Stromal cell of bone marrow (primary cell): ENCODE measurements at places on chromosomes 1 and 21.

- no peak for DNase-seq
Measured at GRCh38 chr1:58904299-58905125, 120.7 kb upstream of the JUN start.

DNA sequence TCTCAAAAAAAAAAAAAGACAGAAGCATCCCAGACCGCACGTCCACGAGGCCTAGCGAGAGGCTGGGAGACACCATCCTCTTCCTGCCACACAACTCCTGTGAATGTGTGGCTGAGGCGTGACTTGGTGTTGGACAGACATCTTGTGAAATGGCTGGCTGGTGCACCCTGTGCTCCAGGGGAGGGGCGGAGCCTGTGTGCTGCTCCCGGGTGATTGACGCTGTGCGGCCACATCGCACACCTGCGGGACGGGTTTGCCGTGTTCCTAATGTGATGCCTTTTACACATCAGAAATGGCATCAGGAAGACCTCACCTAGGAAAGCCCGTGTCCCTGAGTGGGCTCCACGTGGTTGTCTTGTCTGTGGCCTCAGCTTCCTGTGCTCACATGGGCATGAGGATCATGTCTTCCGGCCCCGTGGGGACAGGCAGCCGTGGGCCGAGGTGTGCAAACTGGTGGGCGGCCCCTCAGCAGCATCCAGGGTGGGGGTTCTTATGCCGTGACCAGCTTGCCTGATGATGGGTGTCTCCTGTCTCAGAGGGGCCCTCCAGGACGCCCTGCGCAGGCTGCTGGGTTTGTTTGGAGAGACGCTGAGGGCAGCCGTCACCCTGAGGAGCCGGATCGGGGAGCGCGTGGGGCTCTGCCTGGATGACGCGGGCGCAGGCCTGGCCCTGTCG is 64.4 kb downstream of the PCNT start:
- DNase-seq, result no peak

GRCh38 chr1:244354810-244355278 is 96.9 kb downstream of the ADSS2 start:
- DNase-seq, result no peak

DNA sequence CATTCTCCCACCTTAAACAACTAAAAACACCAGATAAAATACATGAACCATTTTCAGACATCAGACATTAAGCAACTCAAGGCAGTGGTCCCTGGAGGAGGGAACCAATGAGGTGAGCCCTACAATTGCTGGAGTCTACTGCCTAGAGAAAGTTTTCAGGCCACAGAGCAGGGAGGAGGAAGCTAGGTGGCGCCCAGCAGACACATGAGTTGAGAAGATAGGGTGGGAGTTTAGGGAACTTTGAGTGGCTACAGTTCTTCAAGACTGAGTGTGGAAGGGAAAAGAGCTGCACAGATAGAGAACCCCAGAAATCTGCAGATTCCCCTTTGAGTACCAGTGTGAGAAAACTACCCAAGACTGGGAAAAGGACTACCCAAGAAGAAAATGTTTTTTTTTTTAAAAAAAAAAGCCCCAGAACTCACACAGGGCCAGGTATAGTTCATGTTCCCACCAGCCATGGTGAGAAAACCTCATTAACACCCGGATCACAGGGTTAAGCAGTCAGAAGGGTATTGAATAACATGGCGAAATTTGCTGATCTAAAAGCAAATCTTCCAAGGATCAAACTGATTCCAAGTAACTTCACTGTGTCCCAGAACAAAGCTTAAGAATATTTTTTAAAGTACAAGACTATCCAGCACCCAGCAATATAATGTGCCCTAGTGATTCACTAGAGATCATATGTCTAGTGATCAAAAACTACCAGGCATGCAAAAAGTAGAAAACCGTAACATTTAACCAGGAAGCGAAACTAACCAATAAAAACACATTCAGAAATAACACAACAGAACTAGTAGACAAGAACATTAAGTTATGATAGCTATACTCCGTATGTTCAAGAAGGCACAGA is 12.0 kb downstream of the ALDH9A1 start:
- no peak for DNase-seq

- DNase-seq, result peak; percentile 49
Measured at GRCh38 chr1:66598670-66599069, 64.7 kb downstream of the SGIP1 start.

DNA sequence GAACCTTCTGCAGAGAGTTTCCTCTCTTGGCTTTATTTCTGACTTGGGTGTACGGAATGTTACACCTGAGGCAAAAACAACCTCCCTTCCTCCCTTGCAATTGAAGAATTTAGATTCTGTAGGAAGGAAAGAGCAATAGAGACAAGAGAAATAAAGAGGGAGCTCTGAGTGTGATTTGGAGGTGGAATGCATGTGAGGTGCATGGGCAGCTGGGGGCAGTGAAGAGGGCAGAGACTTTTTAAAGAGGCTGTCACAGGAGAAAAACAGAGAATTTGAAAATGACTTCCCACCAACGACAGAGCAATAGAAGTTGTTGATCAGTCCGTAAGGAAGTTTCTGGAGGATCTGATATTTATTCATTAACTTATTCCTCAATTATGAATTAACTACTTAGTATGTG is 172.0 kb upstream of the B3GALT2 start:
- DNase-seq, result no peak

DNA sequence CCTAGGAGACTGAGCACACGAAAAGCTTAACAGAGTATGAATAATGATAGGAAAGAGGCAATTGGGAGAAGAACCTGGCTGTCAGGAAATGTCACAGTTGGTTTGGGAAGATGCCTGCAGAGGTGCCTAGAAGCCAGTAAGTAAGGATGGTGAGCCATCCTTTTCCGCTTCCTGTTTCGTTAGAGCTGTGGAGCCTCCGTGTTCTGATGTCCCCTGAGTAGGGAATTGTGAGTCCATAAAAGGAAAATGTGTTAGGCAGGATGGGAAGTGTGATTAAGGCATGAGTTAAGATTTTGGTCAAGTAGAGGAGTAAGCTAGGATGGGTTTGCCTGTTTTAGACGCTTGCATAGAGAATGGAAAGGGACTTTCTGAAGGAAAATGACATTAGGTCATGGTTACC is 9.0 kb downstream of the CLIC4 start:
- peak; percentile 57 for DNase-seq

DNA sequence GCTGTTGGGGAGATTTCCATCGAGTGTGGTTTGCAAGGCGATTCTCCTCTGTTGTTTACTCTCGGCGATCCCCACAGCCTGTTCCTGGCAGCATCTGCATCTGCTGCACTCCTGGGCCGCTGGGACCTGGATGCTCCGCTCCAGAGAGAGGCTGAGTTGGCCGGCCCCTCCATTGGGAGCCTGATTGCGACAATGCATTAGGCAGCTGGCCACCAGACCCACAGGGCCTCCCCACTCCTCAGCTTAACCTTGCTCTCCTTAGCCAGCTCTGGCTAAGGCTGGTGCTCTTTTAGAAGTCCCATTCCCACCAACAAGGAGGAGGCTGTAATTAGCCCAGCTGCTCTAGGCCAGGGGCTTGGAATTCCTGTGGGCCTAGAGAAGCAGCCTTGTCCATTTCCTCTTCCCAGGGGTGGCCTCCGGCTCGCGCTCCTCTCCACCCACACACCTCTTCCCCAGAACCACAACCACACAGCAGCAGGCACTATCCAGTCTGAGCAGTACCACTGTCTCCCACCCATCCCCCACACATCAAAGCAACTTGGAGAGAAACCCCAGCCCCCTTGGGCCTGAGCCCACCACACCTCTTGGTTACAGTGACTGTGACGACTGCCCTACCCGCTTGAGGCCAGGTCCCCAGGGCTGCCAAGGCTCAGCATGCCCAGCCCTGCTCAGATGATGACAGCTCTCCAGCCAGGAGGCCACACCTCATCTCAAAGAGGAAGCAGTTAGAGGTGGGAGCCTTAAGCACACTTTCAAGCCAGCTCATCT is 193.8 kb upstream of the EDN2 start:
- DNase-seq, result no peak

GRCh38 chr21:29639366-29640079 is 300.3 kb downstream of the GRIK1 start:
- no peak for DNase-seq

DNA sequence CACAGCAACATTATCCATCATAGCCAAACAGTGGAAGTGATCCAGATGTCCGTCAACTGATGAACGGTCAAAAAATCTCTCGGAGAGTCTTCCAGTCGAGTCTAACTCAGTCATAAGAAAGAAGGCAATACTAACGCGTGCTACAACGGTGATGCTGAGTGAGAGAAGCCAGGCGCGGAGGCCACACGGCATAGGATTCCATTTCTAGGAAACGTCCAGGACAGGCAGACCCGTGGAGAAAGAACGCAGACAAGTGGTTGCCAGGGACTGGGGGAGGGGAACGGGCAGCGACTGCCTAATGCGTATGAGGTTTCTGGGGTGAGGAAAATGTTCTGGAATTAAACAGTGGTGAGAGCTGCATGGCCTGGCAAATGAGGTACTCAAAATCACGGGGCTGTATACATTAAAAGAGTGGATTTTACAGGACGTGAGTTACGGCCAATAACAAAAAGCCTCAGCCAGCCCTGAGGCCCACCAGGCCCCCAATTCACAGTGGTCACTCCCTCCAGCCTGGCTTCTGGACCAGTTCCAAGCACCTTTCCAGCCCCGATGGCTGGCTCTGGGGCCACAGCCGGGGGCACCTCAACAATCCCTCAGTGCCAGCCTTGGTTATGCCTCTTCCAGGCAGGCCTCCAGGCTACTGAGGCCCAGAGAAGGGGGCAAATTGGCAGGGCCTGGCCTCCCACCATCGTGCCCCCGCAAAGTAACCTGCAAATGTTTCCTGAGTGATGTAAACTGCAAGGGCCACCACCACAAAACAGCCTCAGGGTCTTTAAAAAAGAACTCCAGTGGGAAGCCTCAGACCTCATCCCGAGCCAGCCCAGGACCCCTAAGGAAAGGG is 3.4 kb downstream of the WNT9A start:
- DNase-seq, result no peak

DNA sequence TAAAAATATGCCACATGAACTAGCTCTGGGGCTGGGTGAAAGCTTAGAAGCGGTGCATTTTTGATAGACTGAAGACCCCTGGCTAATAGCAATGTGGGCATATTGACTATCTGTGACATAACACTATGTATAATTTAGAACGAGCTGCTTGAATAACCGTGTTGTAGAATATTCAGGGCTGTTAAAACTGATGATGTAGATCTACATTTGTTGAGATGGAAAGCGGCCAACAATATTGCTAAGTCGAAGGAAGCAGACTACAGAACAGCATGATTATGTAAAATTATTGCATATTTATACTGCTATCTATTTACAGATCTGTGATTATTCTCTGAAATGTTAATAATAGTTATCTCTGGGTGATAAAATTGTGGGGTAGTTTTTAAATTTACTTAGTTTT is 41.1 kb upstream of the BCL10 start:
- DNase-seq, result no peak

GRCh38 chr1:224880593-224881307 is 48.7 kb upstream of the DNAH14 start:
- DNase-seq, result no peak

DNA sequence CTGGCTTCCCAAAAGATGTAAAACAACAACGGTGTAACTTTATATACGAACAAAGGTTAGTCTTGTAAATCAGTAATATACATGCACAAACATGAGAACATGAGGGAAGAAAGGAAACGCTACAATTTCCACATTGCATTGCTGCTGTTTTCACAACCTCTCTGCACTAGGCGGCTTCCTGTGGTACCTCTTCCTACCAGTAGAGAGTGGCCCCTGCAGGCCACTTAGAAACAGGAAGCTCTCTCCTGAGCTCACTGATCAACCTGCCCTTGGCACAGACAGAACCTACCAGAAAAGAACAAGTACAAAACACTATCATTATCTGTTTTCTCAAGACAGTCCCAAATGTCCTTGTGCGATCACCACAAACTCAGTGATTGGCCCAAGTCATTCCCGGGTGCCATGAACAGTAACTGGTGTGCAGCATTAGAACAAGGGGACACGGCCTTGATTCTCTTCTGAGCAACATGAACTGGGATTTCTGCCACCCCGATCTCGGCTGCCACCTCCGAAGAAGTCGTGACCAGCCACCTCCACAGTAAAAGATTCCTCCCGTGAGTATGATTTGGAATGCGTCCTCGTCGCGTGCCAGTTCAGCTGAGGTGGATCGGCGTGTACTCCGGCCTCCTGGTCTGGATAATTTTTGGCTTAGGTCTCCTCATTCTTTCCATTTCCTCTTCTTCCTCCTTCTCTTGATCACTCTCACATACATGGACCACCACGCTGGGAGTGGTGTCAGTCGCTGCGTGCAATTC is 5.7 kb upstream of the KCNE1 start:
- no peak for DNase-seq

GRCh38 chr1:99589186-99589636 is 56.7 kb upstream of the PALMD start:
- no peak for DNase-seq

DNA sequence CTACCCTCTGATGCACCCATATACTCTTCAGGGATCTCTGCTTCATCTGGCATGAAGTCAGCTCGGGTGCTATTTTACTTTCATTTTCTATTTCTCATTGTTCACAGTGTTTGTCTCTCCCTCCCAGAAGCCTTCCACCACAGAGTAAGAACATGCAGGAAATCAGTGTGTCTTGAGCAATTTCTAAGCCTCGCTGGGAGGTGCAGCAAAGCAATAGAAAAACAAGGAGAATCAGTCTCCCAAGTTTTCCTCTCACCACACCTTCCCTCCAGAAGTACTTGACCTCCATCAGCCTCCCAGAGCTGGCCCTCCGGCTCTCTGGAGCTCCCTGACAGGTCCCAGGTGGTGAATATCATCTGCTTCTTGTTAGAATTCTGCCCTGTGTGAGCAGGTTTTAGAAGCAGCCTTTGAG is 594.7 kb upstream of the CAMK1G start:
- DNase-seq, result peak; percentile 43

GRCh38 chr1:162388083-162388594 is 6.6 kb downstream of the C1orf226 start:
- DNase-seq, result no peak

GRCh38 chr1:31410871-31411270 is 2.1 kb upstream of the SERINC2 start:
- DNase-seq, result peak; percentile 46

GRCh38 chr1:89025928-89026327 is 3.3 kb upstream of the GBP3 start:
- DNase-seq, result no peak

GRCh38 chr1:67280696-67281095 is 27.0 kb upstream of the IL12RB2 start:
- no peak for DNase-seq

GRCh38 chr1:74470936-74471335 is 41.5 kb downstream of the LRRC53 start:
- no peak for DNase-seq

DNA sequence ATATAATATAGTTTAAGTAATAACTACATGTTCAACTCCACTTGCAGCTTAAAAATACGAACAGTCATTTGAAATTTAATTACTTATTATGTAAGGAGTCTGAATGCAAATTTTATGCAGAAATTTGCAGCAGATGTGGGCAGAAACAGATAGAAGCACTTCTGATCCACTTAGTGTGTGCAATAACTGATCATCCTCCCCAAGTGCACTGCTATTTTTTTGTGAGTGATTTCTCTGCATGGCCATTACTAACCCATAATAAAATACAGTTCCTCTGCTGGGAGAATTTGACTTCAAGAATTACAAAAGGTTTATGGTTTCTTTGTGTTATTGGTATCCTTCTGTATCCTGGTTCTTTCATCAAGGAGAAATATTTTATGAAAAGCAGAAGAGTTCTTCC is 611.5 kb upstream of the RGS18 start:
- no peak for DNase-seq
